ENCODE measurements at places on chromosomes 5 and 9.

DNA sequence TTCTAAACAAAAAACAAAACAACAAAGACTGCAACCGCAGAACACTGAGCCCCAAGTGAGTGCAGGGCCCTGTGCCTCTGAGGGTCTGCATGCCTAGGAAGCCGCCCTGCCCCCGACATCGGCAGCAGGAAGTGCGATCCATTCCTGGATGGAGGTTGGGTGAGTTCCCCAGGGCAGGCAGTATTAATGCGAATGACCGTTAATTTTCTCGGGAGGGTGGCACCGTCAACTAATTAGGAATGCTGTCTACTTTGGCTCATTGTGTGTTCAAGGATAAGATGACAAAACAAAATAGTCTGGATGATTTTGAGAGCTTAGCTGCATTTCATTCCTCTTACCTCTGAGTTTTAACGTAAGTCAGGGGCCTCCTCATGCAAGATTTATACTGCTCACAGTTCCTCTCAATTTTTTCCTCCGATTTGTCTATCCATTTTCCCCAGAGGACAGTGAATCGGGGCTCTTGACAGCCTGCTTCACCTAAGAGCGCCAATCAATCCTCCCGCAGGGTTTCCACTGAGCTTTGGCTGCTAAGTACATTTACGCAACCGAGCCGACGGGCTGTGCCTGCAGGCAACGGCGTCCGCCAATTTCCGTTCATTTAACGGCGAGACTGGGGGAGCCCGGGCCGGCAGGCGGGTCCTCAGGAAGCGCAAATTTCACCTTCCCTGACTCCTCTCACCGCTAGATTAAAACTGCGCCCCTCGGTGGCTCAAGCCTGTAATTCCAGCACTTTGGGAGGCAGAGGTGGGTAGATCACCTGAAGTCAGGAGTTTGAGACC, 2.9 kb upstream of the NXNL2 start:
- DNase-seq, result no peak

GRCh38 chr5:136619556-136619955, 254.2 kb upstream of the TRPC7 start:
- DNase-seq, result no peak

- DNase-seq, result no peak
Measured at GRCh38 chr5:54080831-54081230, 229.5 kb downstream of the ARL15 start.

- peak; percentile 67 for DNase-seq
Measured at GRCh38 chr9:120890320-120891244, 13.6 kb upstream of the PHF19 start.

- DNase-seq, result no peak
Measured at GRCh38 chr5:172731680-172732074, 39.3 kb downstream of the DUSP1 start.

- DNase-seq, result no peak
Measured at GRCh38 chr5:61675015-61675692, 343.1 kb downstream of the ZSWIM6 start.

DNA sequence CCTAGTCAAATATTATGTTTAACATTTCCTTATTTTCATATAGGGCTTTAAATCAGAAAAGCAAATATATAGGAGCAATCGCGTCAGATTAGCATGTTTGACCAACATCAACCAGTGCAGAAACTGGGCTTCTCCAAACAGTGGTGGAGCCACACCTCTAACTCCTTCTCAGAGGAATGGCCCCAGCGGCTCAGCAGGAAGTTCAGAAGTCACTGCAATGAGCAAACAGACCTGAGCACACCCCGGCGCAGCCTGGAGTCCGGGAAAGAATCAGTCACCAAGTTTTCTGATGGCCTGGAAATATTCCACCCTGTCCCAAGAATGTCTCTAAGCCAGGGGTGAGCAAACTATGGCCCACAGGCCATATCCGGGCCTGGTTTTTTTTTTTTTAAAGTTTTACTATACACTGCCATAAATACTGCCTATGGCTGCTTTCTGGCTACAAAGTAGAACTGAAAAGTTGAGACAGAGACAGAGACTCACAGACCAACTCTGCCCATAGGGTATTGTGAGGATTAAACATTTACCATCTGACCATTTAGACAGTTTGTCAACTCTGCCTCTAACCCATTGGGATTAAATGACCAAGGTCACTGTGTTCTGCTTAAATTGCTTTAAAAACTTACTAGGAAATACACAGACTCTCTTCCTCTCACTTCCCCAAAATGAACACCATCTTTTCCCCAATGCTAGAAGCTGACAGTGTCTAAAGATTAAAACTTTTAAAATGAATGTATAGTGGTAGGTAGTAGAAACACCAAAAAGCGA, 5.4 kb downstream of the GOLM1 start:
- no peak for DNase-seq

DNA sequence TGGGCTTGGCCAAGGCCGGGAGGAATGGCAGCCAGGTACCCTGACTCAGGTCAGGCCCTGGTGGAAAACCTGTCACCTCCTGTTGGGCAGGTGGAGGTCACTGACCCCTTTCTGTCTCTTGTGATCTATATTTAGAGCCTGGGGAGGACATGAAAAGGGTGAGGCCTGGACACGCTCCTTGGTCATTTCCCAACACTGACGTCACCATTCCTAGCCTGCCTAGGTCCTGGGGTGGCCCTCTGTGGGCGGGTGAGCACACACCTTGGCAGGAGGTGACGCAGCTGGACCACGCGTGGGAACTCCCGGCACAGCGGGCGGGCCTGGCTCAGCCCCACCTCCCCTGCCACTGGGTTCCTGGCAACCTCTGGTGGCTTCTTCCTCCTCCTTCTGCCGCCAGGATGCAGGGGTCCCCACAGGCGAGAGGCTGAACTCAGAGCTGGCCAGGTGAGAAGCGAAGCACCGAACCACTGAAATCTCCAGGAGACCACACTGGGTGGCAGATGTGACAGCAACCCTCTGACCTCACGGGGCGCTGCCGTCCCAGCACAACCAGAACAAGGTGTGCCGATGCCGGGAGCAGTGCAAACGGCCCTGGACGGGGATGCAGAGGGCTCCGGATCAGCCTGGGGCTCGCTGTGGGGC, 6.4 kb upstream of the RALGDS start:
- DNase-seq, result peak; percentile 85

DNA sequence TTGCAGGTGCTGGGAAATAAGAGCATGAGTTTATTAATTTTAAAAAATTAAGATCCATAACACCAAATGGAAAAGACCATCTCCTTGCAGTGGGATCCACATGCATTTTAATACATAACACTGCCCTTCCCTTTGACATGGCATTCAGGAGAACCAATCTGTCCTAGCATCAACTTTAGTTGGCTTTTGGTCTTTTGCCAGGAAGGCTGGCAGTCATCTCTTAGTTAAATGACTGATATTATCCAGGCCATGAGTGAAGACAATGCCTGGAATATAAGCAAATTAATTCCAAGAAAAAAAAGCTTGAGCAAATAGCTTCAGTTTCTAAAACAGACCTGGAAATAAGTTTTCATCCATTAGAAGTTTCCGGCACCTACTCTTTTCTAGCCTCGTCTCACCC, 55.1 kb upstream of the OTULINL start:
- no peak for DNase-seq

GRCh38 chr5:59279979-59280378, 613.5 kb downstream of the PDE4D start:
- no peak for DNase-seq

GRCh38 chr9:114804505-114804904, 1.3 kb downstream of the TNFSF15 start:
- no peak for DNase-seq

- no peak for DNase-seq
Measured at GRCh38 chr5:34552686-34553085, 103.4 kb upstream of the RAI14 start.

DNA sequence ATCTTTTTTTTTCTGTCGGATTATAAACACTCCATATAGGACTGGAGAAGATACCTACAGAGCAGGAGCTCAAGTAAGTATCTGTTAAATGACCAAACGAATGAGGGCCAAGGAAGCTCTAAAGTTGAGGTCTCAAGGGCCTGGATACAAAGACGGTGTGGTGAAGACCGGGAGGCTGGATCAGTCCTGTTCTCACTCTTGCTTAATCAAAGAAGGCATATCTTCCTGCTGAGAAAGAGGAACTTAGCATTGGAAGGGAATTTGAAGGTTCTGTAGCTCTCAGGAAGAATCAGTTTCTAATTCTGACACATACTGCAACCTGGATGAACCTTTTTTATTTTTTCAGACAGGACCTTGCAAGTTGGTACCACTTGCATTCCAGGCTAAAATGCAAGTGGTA, 28.3 kb upstream of the PAX5 start:
- no peak for DNase-seq

DNA sequence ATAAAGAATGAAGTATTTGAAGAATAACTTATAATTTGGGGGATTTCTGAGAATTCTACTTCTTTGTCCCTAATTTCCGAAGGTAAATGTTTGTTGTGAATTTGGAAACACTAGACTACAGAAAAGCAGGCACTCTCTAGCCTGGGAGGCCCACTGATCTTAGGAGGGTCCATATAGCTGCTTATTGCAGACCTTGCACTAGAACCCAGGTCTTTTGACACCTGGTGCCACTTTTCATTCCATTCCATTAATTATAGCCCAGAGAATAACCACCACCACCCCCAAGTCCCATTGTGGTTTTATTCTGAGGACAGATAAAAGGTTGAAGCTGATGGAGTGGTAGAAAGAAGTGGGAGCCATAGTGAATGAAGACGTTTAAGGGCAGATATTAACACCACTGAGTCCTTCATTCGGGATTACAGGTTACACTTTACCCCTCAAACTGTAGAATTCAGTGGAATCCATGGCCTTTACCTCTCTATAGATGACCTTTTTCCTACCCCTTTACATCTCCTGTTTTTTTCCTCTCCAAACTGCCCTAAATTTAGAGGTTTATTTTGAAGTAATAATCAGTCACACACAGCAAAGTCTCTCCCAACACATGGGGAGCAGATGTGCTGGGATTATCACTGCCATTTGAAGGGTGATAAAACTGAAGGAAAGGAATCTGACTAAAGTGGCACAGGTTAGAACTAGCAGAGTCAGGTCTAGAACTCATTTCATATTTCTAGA, 12.0 kb upstream of the PSMD5 start:
- DNase-seq, result no peak

DNA sequence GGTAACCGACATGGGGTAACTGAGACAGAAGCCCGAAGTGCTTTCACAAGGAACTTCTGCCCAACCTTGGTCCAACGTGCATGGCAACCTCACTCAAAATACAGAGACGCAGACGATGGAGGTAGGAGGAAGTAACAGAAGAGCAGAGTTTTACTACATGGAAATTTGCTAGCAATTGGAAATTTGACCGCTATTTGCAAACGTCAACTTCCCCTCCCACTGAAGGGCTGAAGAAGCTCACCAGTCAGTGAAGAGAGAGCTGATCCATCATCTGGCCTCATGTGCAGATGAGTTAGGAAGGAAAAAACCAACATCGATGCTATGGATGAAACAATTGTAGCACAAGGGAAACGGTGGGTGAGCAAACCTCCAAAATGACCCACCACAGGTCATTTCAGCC, 196.7 kb downstream of the RGS3 start:
- no peak for DNase-seq

DNA sequence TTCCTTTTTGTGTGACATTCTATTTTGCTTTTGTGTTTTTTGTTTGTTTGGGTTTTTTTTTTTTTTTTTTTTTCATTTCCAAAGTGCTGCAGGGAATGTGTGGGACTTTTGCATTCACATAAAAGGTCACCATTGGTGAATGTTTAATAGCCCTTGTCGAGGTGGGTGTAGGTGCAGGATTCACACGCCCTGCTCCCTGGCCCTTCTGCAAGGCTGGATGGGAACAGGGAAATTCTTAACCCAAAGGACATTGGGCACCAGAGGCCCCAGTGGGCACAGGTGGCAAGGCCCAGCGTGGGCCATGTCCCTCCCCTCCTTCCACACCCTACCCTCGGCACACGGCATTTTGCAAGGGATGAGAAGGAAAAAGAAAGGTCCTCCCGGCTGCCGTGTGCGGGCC, 50.4 kb upstream of the NOTCH1 start:
- DNase-seq, result no peak

DNA sequence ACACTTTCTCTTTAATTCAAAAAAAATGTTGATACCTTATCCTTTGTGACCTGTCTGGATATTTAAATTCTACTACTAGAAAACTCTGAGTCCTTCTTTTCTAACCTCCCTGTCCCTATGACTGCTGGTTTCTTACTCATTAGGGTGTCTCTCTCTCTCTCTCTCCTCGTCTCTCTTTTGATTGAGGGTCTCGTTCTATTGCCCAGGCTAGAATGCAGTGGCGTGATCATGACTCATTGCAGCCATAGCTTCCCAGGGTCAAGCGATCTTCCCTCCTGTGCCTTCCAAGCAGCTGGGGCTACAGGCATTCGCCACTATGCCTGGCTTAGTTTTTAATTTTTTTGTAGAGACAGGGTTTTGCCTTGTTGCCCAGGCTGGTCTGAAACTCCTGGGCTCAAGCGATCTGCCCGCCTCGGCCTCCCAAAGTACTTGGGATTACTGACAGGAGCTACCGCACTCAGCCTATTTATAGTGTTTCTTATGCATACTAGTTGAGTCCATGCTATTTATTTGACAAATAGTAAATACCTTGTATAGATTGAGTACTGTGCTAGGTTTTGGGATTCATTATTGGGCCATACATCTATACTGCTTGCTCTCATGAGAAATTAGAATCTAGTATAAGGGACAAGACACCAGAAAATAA, 61.9 kb downstream of the NSD1 start:
- no peak for DNase-seq

DNA sequence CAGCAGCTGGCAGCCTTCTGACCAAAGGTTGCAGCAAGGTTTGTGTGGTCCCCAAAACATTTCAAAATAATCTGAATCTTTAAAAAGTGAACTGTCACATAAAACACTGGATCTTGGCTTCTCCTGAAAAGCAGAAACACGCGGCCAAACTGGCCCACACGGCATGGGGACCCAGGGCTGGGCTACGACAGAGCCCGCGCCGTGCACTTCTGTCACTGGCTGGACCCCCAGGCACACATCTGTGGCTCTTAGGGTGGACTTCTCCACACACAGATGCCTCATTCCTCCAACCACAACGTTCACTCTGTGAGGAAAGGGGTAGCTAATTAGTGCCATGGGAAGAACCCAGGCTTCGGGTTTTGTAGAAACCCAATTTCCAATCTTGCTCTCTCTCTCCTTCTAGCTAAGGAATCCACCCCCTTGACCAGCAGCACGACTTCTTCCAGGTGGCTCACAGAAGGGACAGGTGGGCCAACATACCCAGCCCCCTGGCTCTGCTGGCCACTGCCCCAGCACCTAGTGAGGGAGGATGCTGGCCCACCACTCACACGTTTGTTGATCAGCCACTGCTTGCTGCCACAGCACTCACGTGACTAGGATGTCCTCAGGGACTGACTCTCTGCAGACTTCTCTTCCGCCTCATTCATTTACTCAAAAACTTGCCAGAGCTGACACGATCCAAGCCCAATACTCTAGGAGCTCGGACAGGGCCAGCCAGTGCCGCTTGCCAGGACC, 17.9 kb downstream of the LMAN2 start:
- DNase-seq, result no peak

Data from CD4-positive, alpha-beta T cell treated with Interleukin-1 beta for 1 hour (primary cell).